NCI-H2081 (cell line): ENCODE measurements at places on chromosomes 4 and X.

- DNase-seq, result no peak
Measured at GRCh38 chr4:65546882-65547416, 123.3 kb downstream of the EPHA5 start.

- DNase-seq, result no peak
Measured at GRCh38 chrX:16516232-16516876, 133.6 kb upstream of the S100G start.

- DNase-seq, result no peak
Measured at GRCh38 chr4:83054928-83055327, 19.9 kb downstream of the COPS4 start.

DNA sequence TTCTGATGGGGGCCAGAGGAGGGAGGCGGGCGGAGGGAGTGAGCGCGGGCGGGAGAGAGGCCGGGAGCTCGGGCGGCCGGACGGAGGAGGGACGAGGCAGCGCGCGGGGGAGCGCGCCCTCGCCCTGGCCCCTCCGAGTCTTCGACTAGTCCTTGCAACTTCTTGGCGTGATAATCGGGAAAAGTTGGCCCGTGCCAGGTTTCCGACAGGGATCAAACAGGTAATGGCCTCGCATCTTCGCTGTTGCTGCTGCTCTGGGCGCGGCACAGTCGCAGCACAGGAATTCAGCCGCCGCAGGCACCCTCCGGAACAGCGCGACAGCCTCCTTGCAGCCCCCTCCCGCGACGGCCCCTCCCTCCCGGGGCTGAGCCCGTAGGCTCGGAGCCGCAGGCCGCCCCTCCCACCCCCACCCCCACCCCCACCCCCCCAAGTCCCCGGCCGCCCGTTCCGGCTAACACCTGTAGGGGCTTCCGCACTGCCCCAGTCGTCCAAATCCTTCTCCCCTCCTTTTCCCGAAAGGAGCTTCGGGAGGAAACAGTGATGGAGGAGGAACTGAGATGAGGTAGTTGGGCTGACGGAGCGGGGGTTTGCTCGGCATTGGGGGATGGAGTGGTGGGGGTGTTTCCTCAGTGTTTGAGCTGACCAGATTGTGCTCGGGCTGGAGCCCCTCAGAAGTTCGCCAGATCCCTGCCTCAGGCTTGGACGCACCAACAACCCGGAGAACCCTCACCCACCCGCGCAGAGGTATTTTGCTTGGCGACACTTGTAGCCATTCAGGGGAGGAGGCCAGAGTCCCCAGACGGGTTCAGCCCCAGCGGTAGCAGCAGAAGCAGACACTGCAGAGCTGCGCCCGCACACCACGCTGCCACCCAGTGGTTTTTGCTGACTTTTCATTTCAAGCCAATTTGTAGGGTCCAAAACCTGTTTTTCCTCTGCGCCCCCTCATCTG is at the start of gene FGF13:
Gene FGF13, minus strand, starts transcription at position 319 of the 949 bp plus-strand sequence. CDS start 714 bp downstream, outside the sequence.
- no peak for DNase-seq

DNA sequence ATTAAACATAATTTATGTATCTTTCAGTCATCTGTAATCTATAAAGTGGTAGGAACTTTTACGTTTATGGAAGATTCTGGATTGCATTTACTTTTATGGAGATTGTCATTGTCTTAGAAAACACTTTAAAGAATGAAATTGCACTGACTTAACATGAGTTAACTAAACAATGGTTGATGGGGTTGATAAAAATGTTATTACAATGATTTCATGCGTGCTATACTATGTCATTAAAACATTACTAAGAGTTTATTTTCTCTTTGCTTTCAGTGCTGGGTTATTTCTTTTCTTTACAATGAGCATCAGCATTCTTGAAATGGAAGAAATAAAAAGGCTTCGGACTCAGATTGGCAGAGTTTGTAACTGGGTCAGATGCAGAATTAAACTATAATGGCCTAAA is 67.1 kb upstream of the PDLIM3 start:
- DNase-seq, result no peak

GRCh38 chr4:56128213-56128612 is 179.5 kb downstream of the CEP135 start:
- DNase-seq, result no peak
